M059J (cell line): ENCODE measurements at places on chromosomes 7 and 10.

DNA sequence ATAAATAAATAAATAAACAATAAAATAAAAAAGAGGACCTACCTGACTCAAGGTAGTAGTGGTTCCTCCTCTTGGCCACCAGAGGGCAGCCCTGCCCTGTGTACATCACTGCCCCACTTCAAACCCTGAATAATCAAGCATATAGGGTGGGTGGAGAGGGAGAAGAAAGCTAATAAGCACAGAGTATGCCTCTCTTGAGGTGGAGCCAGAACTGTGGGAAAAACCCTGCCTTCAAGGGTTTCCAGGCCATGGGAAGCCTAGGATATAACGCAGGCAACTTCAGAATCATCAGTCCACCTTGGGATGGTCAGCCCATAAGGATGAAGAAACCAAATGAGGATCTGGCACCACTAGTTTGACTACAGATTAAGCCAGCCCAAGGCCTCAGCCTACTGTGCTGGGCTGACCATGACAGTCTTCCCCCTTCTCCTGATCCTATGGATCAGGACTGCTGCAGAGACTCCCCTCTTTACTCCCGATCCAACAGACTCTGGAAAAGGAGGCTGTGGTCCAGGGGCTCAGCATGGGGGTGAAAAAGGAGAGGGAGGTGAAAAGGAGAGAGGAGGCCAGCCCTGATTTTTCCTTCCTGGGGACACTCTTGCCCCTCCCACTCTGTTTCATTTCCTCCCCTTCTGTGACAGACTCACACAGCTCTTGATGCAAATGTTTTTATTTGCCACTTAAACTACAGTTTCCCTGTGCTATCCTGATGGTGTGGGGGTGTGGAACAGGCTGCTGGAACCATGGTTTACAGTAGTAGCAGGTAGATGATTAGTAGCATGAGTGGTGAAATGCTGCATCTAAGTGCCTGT lies 10.1 kb downstream of the AVPI1 start:
- DNase-seq, result peak; percentile 44

GRCh38 chr7:112896026-112896601 lies 105.9 kb upstream of the TMEM168 start:
- DNase-seq, result no peak

GRCh38 chr7:132950725-132951124 lies 131.2 kb downstream of the CHCHD3 start:
- no peak for DNase-seq

DNA sequence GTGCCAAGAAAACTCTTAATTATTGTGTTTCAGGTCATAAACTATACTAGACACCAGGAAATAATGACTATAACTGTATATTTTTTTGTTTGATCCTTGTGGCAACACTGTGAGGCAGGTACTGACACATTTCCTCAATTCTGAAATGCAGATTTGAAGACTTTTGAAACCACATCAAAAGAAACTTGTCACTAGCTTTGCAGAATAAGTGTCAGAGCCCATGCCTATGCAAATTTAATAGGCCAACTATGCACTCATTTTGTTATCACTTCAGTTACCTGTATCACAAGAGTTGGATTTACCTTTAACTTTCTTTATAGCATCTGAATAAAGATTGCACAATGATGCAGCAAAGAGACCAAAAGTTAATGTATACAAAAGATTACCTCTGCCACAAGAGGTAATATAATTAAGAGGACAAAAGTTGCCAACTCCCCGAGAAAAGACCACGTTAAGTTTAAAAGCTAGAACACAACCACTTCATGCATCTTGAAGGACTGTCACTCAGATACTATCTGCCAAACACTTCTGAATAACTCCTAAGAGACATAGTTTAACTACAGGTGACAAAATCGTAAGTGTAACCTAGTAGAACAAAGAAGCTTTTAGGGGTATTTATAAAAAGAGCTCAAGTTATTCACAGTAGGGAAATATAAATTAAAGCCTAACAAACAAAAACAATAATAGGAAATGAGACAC lies 80.5 kb downstream of the ELAPOR2 start:
- no peak for DNase-seq

- DNase-seq, result no peak
Observed at GRCh38 chr7:69722843-69723242, 124.6 kb downstream of the AUTS2 start.

- DNase-seq, result no peak
Observed at GRCh38 chr10:86671985-86672710, 3.8 kb downstream of the LDB3 start.

- no peak for DNase-seq
Observed at GRCh38 chr10:20897146-20897825, at the start of gene NEBL. Gene NEBL, minus strand, starts transcription at chr10:20897311. Its CDS starts 106 bp downstream, at chr10:20897205.

DNA sequence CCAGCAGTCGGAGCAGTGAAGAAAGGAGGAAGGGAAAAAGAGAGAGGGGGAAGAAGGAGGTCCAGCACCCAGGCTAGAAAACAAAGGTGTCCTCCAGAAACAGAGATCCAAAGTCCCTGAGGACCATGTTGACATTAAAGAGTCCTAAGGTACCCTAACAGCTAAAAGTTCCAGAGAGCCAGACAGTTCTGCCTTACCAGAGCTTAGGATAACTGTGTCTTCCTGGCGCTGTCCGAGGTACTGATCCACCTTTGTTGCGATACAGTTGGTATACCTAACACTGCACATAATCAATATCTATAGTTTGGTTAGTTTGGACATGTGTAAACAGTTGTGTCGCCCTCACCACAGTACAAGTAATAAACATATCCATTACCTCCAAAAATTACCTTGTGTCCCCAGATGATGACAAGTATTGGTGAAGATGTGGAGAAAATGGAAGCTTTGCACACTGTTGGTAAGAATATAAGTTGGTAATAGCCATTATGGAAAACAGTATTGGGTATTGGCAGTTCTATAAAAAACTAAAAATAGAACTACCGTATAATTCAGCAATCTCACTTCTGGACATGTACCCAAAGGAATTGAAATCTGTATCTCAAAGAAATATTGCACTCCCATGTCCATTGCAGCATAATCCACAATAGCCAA lies 59.8 kb downstream of the GRID1 start:
- DNase-seq, result peak; percentile 17

GRCh38 chr10:84890706-84891105 lies 562.3 kb downstream of the CCSER2 start:
- DNase-seq, result no peak

DNA sequence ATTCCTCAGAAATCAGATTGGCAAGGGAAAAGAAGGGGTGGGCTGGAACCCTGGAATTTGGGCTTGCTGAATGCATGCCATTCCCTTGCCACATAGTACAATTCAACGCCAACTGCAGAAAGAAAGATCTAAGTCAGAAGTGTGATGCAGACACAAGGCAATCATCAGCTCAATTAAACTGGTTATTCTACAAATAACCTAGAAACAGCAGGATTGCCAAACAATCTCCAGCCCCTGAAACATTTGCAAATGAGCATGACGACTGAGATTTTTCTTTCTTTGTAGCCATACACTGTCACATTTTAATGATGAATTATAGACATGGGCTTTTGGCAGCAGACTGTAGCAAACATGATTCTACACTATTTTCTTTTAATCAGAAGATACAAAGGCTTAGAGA lies 16.5 kb upstream of the CREB5 start:
- no peak for DNase-seq

DNA sequence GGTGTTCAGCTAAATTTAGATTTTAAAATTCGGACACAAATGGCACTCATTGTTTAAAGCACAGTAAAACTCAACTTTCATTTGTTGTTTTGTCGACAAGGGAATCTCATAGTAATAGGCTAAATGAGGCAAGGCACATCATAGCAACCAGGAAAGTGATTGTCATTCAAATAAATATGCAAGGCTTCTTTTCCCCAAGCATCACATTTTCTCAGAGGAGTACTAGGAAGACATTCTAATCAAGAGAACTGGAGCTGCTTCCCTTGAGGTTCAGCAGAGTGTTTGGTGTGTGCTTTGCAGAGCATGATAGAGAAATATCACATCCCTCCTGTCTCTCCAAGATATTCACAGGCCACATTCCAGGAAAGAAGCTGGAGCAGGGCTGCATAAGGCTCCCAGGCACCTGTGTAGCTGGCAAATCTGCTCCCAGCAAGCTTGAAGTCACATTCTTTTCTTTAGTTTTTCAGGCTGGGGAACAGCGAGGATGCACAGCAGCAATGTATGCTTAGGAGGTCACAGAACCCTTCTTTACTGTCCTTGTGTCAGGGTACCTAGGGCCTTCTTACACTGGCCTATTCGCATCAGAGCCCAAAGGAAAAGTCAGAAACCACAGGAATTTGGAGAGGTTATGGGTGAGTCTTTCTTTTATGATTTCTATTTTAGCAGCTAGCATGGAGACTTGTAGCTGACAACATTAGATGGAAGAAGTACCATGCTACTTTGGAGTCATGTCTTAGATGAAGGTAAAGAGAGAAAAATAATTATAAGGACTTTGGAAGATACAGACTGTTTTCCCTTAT lies 95.9 kb upstream of the HDAC9 start:
- DNase-seq, result peak; percentile 64

DNA sequence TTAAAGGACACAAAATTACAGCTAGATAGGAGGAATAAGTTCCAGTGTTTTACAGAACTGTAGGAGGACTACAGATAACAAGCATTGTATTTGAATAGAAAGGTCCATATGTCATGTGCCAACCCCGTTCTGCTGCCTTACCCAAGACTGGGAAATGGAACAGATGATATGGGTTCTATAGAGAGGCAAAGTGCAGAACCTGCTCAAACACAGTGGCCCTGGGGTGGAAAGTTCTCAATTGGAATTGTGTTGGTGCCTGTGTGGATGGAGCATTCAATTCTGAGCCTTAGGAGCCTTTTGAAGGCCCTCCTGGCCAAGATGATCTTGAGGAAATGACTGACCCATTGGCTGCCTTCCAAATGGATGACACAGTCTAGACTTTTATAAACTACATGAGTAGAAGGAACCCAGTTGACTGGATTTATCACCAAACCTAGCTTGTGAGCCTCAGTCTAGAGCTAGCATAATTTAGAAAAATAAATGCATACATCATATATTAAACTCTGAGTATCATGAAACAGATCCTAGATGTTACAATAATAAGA lies 4.1 kb upstream of the PRSS1 start:
- DNase-seq, result peak; percentile 53

DNA sequence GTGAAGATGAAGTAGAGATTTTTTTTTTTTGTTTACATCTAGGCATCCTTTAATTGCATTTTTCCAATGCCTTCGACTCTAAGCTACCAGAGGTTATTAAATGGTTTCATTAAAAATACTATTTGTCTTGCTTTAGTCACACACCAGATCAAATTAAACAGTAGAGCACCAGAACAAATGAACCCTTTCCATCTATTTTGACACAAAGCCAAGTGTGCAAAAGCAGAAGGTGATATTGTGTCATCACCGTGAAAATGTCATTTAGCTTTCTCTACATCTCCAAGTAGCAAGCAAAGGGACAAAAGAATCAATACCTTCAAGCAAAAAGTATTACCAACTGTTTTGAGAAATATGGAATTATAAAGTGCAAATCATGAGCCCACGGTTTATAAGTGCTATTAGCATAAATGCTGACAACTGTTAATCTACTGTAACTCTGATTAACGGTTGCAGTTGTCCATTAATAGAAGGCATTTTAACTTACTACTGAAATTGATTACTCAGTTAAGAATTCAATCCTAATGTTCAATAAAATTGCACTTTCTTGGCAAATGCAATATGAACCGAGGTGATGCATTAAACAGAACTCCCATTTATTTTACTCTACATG lies 49.1 kb downstream of the CTBP2 start:
- DNase-seq, result no peak

DNA sequence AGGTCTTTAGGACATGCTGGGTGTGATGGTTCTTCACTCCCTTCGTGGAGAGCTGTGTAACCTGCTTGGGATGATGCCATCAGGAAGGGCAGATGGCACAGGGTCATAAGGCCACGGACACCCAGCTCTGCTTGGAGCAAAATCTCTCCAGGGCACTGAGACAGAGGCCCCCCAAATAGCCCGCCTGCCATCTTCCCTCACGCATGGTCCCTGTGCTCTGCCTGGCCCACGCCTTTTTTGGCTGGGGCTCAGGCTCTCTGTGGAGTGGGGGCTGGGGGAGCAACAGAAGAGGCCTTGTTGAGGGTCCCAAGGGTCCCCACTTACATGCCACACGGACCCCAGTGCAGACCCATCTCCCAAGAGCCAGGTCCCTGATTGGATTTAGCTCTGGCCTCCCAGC lies 93.3 kb upstream of the RET start:
- no peak for DNase-seq

GRCh38 chr10:7593063-7593462 lies 73.7 kb downstream of the ITIH5 start:
- DNase-seq, result no peak

- no peak for DNase-seq
Observed at GRCh38 chr7:99021941-99022560, 121.9 kb downstream of the SMURF1 start.
